ENCODE measurements at places on chromosomes 6 and 20.

DNA sequence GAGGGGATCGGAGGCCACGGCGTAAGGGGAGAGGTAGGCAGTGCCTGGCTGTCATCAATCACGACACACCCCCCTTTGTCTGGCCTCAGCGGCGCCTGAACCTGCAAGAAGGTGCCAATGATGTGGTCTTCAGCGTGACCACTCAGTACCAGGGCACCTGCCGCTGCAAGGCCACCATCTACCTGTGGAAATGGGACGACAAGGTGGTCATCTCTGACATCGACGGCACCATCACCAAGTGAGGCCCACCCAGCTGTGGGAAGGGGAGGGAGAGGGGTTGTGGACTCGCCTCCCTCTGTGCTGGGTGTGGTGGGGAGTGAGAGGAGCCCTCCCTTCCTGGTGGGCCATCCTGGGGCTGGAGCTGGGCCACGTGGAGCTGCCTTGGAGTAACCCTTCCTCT, 9.7 kb downstream of the EMILIN3 start:
- DNase-seq: no peak

GRCh38 chr20:46150943-46151342, 32.8 kb downstream of the CD40 start:
- no peak for DNase-seq

DNA sequence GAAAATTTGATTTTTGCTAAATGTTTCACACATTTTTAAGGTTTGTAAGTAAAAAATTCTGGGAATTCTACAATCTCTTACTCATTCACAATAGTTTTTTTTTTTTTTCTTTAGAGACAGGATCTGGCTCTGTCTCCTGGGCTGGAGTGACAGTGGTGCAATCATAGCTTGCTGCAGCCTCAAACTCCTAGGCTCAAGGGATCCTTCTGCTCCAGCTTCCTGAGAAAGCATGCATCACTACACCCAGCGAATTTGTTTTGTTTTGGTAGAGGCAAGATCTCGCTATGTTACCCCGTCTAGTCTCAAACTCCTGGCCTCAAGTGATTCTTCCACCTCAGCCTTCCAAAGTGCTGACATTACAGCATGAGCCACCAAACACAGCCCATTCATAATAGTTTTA, 232.8 kb downstream of the GJA1 start:
- no peak for DNase-seq

- peak; percentile 62 for DNase-seq
These were observed 373.5 kb upstream of the BTBD3 start for GRCh38 chr20:11544029-11544678.

GRCh38 chr6:11198663-11199603, 33.5 kb downstream of the NEDD9 start:
- no peak for DNase-seq

- DNase-seq: no peak
These were observed 42.7 kb upstream of the GCNT2 start for GRCh38 chr6:10478187-10479040.

GRCh38 chr6:37487591-37488380, 11.9 kb downstream of the CCDC167 start:
- DNase-seq: no peak

- DNase-seq: peak; percentile 28
These were observed 19.0 kb downstream of the EPB41L1 start for GRCh38 chr20:36173451-36173933.

DNA sequence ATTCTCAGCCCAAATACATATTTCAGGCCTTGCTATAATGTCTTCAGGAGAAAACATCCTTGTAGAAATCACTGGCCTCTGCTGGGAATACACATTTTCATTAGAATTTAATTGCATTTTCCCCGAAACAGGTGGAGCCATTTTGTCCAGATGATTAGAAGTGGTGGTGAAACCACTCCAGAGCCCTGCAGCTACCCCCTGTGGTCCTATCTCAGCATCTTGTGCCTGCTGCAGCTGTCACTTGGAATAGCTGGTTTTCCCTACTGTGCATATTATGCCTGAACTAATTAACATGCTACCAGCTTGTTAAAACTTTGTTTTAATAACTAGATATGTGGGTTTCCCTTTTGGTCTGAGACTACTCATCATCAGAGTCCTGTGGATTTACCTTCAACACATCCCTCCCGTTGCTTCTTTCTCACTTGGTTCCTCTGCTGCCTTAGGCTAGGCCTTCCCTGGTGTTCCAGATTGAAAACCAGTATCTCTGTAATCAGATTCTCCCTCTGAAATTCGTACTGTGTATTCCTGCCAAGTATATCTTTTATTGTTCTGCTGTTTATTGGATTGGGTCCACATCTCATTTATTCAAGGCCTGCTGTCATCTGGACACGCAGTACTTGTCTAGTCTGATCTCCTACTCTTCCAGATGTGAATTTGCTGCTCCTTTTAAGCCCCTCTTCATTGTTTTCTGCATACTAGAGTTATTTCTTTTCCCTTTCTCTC, 15.2 kb downstream of the DNAH8 start:
- no peak for DNase-seq

DNA sequence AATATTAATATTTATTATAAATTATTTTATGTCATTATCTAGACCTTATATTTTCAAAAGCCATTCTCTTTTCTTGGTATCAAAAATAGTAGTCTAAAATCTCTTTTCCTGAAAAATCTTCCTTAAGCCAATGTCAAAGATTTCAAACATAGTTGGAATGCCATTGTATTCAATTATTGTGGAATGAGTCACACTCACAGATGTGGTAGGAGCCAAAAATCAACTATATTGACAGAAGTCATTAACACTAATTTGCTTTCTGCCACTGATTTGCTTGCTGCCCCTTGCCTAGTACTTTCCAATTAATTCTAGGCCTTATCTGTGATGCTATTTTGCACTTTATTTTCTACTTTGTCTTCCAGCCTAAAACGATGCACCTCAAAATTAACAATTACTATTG, 1326.3 kb upstream of the GJE1 start:
- no peak for DNase-seq

- DNase-seq: no peak
These were observed 32.0 kb downstream of the KIAA0319 start for GRCh38 chr6:24614043-24614420.

DNA sequence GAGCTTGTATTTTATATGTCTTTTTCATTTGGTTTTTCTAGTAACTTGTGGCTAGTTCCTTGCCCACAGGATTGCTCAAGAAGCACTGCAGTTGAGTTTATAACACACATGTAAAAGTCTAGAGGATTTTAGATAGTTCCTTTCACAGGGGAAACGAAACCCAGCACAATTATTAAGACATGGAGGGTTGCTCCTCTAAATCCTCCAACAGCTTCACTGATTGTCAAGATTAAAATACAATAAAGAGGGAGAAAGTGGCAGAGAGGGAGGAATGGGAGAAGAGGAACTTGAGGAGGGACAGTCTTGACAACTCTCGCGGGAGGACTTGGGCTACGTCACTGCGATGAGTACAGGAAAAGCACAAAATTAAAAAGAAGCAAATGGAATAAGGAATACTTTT, 9.7 kb upstream of the TBC1D7 start:
- no peak for DNase-seq

GRCh38 chr6:131367206-131367873, 205.7 kb upstream of the ARG1 start:
- DNase-seq: no peak

- no peak for DNase-seq
These were observed 27.9 kb upstream of the SGK1 start for GRCh38 chr6:134345789-134346188.

DNA sequence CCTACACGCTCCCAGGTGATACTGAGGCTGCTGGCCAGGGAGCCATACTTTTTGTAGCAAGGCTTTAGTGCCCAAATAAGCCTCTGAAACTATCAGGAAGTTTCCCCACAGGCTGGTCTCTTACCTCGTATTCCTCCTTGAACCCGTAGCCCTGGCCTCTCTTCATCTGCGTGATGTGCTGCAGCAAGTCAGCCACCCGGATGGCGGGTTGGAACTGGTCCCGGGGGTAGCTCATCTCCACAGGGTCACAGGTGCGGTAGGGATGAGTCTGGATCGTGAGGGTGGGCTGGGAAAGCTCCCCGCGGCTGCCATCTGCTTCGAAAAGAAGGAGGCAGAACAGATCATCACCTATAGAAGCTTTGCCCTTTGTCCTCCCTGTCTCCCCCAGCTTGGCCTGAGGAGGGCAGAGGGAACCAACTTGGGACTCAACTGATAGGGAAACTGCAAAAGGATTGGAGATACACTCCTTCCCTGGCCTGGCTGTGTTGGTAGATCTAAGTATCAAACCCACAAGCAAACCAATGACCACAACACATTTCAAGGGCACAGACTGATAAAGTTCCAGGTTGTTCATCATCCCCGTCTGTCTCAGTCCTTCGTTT, 543.2 kb upstream of the CHD6 start:
- no peak for DNase-seq

DNA sequence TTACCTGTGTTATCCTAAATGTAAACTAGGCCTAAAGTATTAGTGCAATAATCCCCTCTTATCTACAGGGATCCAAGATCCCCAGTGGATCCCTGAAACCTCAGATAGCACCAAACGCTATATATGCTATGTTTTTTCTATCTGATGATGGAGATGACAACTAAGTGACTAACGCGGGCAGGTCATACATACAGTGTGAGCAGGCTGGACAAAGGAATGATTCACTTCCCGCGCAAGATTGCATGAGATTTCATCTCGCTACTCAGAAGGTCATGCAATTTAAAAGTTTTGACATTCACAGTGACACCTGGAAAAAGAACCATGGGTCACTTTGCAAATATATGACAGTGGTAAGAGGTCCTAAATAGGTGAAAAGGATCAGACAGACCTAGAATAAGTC, 875.9 kb downstream of the HACE1 start:
- DNase-seq: no peak

GRCh38 chr20:4989570-4989969, 11.7 kb downstream of the SLC23A2 start:
- no peak for DNase-seq

GRCh38 chr6:13012977-13013680, 296.6 kb downstream of the PHACTR1 start:
- peak; percentile 83 for DNase-seq

GRCh38 chr6:116267836-116268588, 11.7 kb downstream of the TSPYL1 start:
- no peak for DNase-seq

GRCh38 chr6:132484680-132485018, 28.3 kb downstream of the STX7 start:
- no peak for DNase-seq

GRCh38 chr6:100612094-100612493, 147.4 kb upstream of the SIM1 start:
- no peak for DNase-seq

DNA sequence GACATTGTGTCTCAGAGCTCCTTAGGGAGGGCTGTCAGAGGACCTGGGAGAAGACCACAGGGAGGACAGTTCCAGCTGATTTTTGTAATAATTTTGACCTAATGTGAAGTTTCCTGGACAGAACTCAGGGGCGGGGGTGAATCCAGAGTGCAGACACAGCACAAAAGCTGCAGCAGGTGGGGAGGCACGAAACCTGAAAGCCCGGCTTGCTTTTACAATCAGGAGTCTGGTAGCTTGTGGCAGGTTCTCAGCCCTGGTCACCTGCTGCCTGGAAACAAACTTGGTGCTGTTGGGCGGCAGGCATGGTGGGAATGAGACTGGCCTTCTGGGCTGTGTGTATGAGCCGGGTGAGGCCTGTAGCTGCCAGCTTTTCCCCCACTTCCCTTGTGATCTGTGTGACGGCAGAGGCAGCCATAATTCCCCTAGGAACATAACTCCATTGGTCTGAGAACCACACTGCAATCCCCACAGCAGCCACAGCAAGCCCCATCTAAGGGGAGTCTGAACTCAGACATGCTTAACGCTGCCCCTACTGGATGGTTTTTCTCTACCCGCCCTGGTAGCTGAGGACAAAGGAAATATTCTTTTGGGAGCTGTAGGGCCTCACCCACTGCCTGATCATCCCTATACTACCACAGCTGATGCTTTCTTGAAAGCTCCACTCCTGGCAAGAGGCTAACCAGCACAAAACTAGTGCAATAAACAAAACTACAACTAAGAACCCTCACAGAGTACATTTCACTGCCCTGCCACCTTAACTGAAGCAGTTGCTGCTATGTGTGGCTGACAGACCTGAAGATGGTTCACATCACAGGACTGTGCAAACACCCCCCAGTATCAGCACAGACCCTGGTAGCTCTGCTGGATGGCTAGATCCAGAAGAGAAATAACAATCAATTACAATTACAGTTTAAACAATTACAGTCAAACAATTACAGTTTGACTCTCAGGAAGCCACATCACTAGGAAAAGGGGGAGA, 1055.1 kb upstream of the GJE1 start:
- DNase-seq: no peak

- no peak for DNase-seq
These were observed 34.2 kb downstream of the MAFB start for GRCh38 chr20:40654876-40655275.

GRCh38 chr6:16712931-16713484, 48.3 kb downstream of the ATXN1 start:
- DNase-seq: peak; percentile 70

DNA sequence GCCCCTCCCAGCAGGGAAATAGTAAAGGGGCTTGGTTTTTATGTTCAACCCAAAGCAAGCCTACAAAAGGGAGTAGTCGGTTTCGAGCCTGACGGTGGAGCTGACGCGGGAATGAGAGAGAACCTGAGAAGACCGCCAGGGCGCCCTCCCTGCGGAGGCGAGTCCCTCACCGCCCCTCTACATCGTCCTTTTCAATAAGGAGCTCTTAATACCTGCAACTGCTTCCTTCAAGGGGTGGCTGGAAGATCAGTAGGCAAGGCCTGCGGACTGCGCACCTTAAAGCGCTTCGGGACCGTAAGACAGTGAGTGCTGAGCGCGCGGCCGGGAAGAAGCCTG, 709 bp upstream of the ZNF76 start:
- peak; percentile 37 for DNase-seq

GRCh38 chr6:43830775-43831174, 60.8 kb downstream of the VEGFA start:
- no peak for DNase-seq

DNA sequence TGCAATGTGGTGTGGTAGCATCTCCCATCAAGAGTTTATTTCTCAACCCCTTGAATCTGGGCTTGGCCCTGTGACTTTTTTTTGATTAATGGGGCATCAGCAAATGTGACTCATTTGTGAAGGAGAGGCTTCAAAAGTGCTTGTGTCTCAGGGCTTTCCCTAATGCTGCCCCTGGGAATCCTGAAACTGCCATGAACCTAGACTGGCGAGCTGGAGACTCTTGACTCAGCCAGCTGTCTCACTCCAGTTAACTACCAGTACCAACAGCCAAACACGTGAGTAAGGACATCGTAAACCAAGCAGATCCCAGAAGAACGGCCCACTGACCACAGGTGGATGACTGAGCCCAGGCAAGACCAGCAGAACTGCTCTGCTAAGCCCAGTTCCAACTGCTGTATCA, 72.8 kb upstream of the ADTRP start:
- no peak for DNase-seq

GRCh38 chr20:23203310-23203709, 117.2 kb upstream of the CD93 start:
- DNase-seq: no peak

GRCh38 chr20:10412591-10413408, 21.2 kb downstream of the MKKS start:
- DNase-seq: no peak

- DNase-seq: no peak
These were observed 246.4 kb downstream of the KHDRBS2 start for GRCh38 chr6:62039605-62040004.

Data from body of pancreas (tissue), 4 donors.